Left ventricle myocardium inferior (tissue), 1 donor: ENCODE measurements at places on chromosomes 12 and 14. TPM values are rescaled to one million over a fixed set of nuclear protein-coding genes. Genes with fewer than 3 reads are reported as not detected.
A peak's percentile ranks its signal among the peaks of the same experiment; 100 is the strongest.

GRCh38 chr12:118307069-118307954 is 65.4 kb downstream of the TAOK3 start:
- peaks cover 47% of the 10 kb centered on the region for H3K4me1 ChIP-seq
- no peaks in the 10 kb centered on the region for H3K27me3 ChIP-seq
- peak overlapping the region; percentile 60 for H3K27ac ChIP-seq
- DNase-seq, result no peak

- H3K4me1 ChIP-seq, result peaks cover 79% of the 10 kb centered on the region
- H3K27me3 ChIP-seq, result no peaks in the 10 kb centered on the region
- peaks cover 56% of the 10 kb centered on the region for H3K36me3 ChIP-seq
- H3K4me3 ChIP-seq, result peak overlapping the region; percentile 90
- H3K27ac ChIP-seq, result peak overlapping the region; percentile 97
Measured at GRCh38 chr14:23093991-23094665, 808 bp downstream of the ACIN1 start.

DNA sequence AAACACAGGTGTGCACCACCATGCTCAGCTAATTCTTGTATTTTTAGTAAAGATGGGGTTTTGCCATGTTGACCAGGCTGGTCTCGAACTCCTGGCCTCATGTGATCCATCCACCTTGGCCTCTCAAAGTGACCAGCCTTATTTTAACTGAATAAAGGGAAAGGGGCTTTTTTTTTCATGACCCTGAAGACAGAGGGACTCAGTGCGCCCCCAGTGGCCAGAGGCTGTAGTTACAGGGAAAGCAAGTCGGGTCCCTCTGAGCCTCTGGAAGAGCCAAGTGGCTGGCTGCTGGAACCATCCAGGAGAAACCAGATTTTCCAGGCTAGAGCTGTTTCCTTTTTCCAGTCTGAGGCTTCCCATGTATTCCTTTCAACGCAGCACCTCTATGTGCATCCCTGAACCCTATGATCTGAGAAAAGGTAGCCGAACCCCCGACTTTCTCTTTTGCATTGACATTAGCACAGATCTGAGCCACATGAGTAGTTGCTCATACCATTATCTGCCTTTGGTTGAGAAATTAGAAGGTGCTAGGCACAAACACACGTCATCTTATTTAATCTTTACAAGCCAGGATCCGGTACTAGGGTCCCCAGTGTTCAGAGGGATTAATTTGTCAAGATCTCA is 342.7 kb downstream of the CACNA1C start:
- peak overlapping the region; percentile 70 for H3K27ac ChIP-seq
- H3K4me3 ChIP-seq, result no peak overlapping the region
- H3K36me3 ChIP-seq, result peaks cover 4% of the 10 kb centered on the region
- peak; percentile 42 for DNase-seq
- no peaks in the 10 kb centered on the region for H3K27me3 ChIP-seq
- H3K4me1 ChIP-seq, result peaks cover 85% of the 10 kb centered on the region

DNA sequence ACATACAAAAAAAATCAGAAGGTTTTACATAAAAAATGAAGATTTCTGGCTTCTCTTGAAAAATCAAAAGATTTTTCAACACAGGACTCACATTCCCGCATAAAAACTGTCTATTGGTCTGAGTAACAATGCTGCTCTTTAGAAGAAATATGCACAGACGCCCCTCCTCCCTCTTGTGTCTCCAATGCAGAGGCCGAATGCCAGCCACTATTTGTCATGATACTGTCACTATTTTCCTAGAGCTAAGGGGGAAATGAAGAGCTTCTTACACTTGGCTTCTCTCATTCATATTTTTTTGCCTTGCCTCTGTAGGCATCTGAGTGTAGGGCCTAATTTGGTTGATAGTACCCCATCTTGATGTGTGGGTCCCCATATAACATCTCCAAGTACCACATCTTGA is 98.0 kb downstream of the BBS10 start:
- no peaks in the 10 kb centered on the region for H3K27me3 ChIP-seq
- H3K36me3 ChIP-seq, result no peaks in the 10 kb centered on the region
- no peak for DNase-seq
- H3K4me3 ChIP-seq, result no peak overlapping the region

The DIP2B gene
- total RNA-seq, result 13.2 TPM

GRCh38 chr14:34628681-34629135 is 1.2 kb downstream of the SNX6 start:
- H3K36me3 ChIP-seq, result peaks cover 13% of the 10 kb centered on the region
- DNase-seq, result peak; percentile 23
- H3K27ac ChIP-seq, result peak overlapping the region; percentile 96
- H3K4me1 ChIP-seq, result peaks cover 65% of the 10 kb centered on the region
- H3K4me3 ChIP-seq, result peak overlapping the region; percentile 89

GRCh38 chr14:90416720-90417119 is 19.9 kb downstream of the CALM1 start:
- peaks cover 21% of the 10 kb centered on the region for H3K4me1 ChIP-seq
- no peak for DNase-seq
- no peaks in the 10 kb centered on the region for H3K27me3 ChIP-seq
- H3K36me3 ChIP-seq, result no peaks in the 10 kb centered on the region
- H3K27ac ChIP-seq, result no peak overlapping the region

GRCh38 chr14:99758872-99759545 is 34.2 kb upstream of the EML1 start:
- DNase-seq, result no peak
- H3K4me1 ChIP-seq, result peaks cover 69% of the 10 kb centered on the region
- no peaks in the 10 kb centered on the region for H3K27me3 ChIP-seq
- no peaks in the 10 kb centered on the region for H3K36me3 ChIP-seq
- H3K27ac ChIP-seq, result peak overlapping the region; percentile 16
- H3K4me3 ChIP-seq, result no peak overlapping the region

DNA sequence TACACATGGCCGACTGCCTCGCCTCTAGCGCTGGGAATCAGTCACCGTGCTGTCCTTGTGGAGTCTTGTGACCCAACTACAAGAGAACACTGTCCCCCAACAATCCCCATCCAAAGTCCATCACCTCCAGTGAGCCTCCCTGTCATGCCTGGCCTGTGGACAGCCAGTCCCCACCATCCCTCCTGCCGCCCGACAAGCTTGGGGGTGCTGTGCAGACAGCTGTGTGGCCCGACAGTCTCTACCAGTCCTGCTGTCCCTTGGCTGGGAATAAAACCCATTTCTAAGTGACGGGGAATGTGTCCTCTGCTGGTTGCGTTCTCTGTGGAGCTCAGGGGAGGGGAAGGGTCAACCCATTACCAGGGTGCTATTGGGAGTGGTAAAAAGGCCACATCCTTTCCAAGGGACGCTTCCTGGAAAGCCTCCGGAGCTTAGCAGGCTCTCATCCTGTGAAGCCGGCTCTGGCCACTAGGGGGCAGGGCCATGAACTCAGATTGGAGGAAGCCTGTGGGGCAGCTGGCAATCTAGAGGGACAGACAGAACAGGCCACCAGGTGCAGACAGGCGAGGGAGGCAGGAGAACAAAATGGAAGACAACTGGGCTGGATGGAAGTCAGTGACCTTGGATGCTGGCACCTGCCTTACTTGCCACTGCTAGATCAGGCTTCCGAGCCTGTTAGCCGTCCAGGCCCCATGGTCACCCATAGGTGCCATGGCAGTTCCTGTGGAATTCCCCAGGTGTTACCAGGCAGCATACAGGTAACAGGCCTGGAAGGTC is 12.0 kb upstream of the BLTP3B start:
- no peaks in the 10 kb centered on the region for H3K27me3 ChIP-seq
- H3K36me3 ChIP-seq, result no peaks in the 10 kb centered on the region
- no peaks in the 10 kb centered on the region for H3K4me1 ChIP-seq
- H3K4me3 ChIP-seq, result no peak overlapping the region

DNA sequence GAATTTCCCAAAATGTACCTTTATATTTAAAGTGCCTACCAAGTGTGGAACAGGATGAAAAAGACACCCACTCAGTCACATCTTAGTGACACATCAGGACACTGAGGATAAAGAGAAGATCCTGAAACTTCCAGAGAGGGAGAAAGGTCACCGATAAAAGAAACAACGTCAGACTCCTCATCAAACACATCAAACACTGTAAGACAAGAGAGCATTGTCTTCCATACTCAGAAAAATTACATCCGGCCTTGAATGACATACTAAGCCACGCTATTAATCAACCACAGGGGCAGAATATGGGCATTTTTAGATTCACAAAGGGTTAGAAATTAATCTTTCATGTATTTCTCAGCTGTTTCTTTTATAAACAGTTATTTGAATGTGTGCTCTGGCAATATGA is 490.3 kb downstream of the APAF1 start:
- H3K4me1 ChIP-seq, result no peaks in the 10 kb centered on the region
- no peaks in the 10 kb centered on the region for H3K27me3 ChIP-seq
- H3K36me3 ChIP-seq, result no peaks in the 10 kb centered on the region
- no peak overlapping the region for H3K4me3 ChIP-seq
- no peak for DNase-seq

- no peak overlapping the region for H3K27ac ChIP-seq
- H3K4me3 ChIP-seq, result no peak overlapping the region
- no peaks in the 10 kb centered on the region for H3K36me3 ChIP-seq
- no peak for DNase-seq
- peaks cover 6% of the 10 kb centered on the region for H3K4me1 ChIP-seq
Measured at GRCh38 chr14:71856199-71856919, 75.9 kb upstream of the RGS6 start.

- H3K4me3 ChIP-seq, result no peak overlapping the region
- H3K27me3 ChIP-seq, result no peaks in the 10 kb centered on the region
- peaks cover 49% of the 10 kb centered on the region for H3K4me1 ChIP-seq
- no peak for DNase-seq
Measured at GRCh38 chr12:50562520-50563433, 58.0 kb downstream of the DIP2B start.

The COX14 gene
- 195 TPM for total RNA-seq

- peak overlapping the region; percentile 81 for H3K27ac ChIP-seq
- H3K4me1 ChIP-seq, result peaks cover 100% of the 10 kb centered on the region
- H3K36me3 ChIP-seq, result no peaks in the 10 kb centered on the region
- H3K4me3 ChIP-seq, result no peak overlapping the region
Measured at GRCh38 chr14:69633238-69633637, 21.8 kb downstream of the SUSD6 start.

DNA sequence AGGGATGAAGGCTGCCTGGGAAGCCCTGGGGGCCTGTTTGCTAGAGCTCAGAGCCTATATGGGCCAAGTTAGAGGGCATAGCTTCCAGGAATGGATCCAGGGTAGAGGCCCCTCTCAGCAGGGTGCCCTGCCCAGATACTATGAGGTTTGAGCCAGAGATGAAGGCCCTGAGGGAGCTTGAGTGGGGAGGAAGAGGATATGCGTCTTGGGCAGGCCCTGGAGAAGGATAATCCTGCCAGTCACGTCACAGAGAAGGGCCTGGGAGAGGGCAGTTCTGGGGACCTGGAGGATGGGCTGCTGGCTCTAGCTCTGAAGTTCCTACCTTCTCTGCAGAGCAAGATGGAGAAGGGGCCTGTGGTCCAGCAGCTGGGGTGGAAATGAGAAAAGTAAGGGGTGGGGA is 5.9 kb upstream of the CACNB3 start:
- no peak overlapping the region for H3K27ac ChIP-seq
- peaks cover 30% of the 10 kb centered on the region for H3K4me1 ChIP-seq
- no peaks in the 10 kb centered on the region for H3K27me3 ChIP-seq
- H3K4me3 ChIP-seq, result no peak overlapping the region
- no peaks in the 10 kb centered on the region for H3K36me3 ChIP-seq

DNA sequence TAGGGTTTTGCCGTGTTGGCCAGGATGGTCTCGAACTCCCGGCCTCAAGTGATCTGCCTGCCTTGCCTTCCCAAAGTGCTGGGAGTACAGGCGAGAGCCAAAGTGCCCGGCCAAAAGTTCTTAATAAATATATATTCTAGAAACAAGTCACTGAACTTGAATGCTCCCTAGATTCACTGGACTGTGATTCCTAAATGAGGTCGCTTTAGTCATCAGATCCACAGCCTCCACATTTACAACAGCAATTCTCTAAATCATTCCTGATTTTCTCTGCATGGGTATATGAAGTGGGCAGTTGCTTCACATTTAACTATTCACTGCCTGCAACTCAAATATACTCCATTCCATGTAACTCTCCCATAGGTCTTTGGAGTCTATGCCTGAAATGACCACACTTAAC is 813.0 kb downstream of the GALC start:
- H3K4me3 ChIP-seq, result no peak overlapping the region
- H3K36me3 ChIP-seq, result no peaks in the 10 kb centered on the region
- no peak overlapping the region for H3K27ac ChIP-seq
- H3K4me1 ChIP-seq, result no peaks in the 10 kb centered on the region
- H3K27me3 ChIP-seq, result no peaks in the 10 kb centered on the region

- peaks cover 34% of the 10 kb centered on the region for H3K4me1 ChIP-seq
- no peak overlapping the region for H3K4me3 ChIP-seq
- H3K27me3 ChIP-seq, result no peaks in the 10 kb centered on the region
- DNase-seq, result no peak
Measured at GRCh38 chr14:103533137-103533998, 4.4 kb downstream of the TRMT61A start.

The PFKM gene
- total RNA-seq, result 671 TPM

The PKP2 gene
- 428 TPM for total RNA-seq

DNA sequence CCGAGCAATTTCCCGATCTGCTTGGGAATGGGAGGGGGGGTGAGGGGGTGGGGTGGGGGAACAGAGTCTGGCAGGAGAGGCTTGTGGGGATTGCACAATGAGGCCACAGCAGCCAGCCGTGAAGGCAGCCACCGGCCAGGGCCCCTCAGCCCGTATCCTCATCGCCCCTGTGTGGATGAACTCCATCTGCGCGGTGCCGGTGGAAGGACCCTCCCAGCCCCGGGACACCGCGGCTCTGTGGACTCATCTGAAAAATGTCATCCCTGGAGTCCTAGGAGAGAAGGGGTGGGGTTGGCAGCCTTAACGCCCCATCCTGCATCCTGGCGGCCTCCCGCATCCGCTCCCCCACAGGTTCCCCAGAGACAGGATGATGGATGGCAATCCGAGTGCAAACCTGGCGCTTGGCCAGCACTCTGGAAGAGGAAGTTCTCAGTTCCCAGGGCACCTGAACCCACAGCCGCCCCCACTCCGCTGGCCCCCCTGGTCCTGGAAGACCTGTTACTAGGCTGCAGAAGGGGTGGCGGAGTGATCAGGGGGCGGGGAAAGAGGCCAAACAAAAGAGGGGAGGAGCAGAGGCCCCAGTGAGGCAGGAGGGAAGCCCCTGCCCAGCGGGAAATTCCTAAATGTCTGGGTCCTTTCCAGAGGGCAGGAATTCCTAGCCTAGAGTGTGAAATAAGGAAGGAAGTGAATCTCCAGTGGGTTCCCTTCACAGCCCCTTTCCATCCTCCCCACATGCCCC is 1.2 kb upstream of the TNFAIP2 start:
- H3K27ac ChIP-seq, result peak overlapping the region; percentile 99
- peak overlapping the region; percentile 96 for H3K4me3 ChIP-seq
- peaks cover 93% of the 10 kb centered on the region for H3K4me1 ChIP-seq
- peak; percentile 91 for DNase-seq

The CLEC2A gene
- not detected for total RNA-seq

The COCH gene
- 0.60 TPM for total RNA-seq
